ENCODE measurements at places on chromosomes 12 and 14.

DNA sequence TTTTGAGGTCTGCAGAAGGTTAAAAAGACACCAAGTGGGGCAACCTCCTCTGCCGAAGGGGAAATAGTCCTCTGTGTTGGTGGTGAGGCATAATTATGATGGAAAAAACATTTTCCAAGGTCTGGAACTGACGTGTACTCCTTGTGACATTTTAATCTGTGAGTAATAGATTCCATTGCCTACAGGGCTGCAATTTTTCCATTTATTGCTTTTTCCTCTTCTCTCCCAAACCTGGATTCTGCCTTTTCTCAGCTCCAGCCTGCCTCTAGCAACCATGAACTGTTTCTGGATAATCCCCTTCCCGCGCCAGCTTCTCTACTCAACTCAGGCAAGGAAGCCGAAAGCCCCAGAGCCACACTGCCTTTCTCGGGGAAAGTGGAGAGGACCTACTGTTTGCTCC, 230.1 kb upstream of the PLXNC1 start:
- DNase-seq = peak; percentile 42

DNA sequence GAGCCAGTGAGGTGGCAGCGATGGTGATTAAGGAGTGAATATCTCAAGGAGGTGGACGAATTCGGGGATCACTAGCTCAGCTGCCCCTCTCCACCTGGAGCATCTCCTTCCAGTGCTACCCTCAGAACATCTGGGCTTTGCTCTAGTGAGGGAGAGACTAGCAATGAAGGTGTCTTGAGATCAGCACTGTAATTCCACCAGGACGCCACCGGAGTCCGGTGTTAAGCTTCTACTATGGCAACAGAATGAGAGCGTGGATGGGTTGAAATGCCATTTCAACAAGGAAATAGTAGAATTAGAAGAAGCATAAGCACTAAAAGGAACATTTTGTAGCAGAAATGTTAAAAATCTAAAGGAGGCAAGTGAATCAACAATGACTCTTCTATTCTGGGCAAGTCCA, 61.1 kb downstream of the NTF3 start:
- no peak for DNase-seq

DNA sequence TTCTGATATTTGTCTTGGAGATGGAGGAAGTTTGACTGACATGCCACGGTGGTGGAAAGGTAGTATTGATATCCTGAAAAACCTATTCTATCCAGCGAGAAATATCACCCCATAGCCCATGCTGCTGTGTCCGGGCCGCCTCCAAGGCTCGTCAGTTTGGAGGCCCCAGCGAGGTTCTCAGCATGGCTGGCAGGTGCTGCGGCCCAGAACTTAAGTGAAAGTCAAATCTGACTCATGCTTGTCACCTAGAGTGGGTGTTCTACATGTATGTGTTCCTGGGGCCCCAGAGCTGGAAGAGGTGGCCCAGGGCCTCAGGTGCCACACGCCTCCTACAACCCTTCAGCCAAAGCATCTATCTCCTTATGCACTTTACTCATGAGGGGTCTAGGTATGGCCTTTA, 92.9 kb downstream of the GCH1 start:
- DNase-seq = no peak

DNA sequence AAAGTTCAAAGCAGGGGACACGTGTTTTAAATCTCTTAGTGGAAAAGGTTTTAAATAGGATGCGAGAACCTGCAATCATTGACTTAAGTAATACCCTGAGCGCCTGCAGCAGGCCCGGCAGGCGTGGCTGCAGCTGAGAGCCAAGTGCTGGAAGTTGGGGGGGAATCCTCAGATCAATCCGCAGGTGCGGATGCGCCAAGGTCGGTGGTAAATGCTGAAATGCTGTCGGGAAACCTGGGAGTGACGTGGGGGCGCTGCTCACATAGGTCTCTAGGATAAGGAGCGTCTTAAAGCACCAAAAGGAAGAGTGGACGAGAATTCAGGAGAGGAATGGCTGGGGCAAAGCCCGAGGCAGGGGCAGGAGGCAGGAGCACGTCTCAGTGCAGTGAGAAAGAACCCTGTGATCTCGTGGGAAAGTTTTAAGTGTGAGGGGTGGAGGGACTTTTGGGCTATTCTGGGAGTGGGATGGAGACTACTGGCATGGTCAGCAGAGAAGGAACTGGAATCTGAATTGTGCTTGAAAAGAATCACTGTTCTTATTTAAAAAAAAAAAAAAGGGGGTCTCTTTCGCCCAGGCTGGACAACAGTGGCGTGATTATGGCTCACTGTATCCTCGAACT, 883 bp upstream of the CDCA4 start:
- DNase-seq = no peak

DNA sequence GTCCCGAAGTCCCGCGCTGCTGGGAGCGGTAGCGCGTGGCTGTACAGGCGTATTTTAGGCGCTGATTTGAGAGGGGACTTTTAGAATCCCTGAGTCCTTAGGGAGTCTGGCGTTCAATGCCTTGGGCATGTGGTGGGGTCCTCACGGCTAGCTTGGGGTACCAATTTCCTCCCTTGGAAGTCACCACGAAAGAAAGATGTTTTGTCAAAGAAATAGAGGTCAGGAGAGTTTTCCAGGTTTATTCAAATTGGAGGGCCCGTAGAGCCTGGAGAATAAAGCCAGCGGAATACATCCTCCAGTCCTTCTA, 63.9 kb downstream of the KLHL28 start:
- DNase-seq = no peak

DNA sequence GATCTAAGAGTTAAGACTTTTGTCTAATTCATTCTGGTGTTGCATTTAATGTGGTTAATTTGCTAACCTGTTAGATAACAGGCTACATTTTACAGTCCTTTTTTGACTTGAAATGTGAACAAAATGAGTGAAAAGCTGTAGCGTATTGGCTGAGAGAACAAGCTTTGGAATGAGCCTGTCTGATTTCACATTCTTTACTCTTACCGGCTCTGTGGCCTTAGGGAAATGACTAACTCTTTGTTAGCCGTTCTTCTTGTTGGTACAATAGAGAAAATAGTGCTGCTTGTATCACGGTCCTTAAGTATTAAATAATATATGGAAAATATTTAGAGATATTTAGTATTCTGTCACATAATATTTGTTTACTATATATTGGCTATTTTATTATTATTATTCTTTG, 1.9 kb downstream of the MNAT1 start:
- no peak for DNase-seq

- DNase-seq = no peak
Observed at GRCh38 chr14:74395094-74395493, 30.9 kb downstream of the SYNDIG1L start.

- DNase-seq = no peak
Observed at GRCh38 chr12:98469109-98469508, 46.3 kb upstream of the TMPO start.

DNA sequence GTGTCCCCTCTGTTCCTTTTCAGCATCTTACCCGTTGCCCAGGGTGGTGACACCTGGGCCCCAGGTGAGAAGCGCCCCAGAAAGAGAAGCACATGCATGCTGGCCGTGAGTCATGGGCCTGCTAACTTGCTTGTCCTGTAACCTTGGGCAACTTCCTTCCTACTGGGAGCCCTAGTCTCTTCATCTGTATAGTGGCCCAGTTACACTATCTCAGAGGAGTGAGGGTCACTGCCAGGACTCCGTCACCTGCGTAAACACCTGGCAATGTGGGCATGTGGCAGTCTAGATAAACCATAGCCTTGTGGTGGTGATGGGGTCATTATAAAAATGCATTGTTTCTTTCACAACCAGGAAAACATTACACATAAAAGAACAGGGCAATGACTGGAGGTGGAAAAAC, 125.2 kb downstream of the SLC25A47 start:
- no peak for DNase-seq

- DNase-seq = no peak
Observed at GRCh38 chr12:120429368-120429767, 8.5 kb upstream of the COX6A1 start.

GRCh38 chr12:92065018-92065499, 80.6 kb downstream of the BTG1 start:
- DNase-seq = no peak

Data from fibroblast of skin of left quadriceps (primary cell).